Posterior vena cava (tissue), 2 donors: ENCODE measurements at places on chromosomes 13 and 19.

GRCh38 chr13:95535243-95535642 is 17.3 kb upstream of the CLDN10 start:
- DNase-seq, result no peak

GRCh38 chr19:32901504-32902161 is 32.1 kb upstream of the SLC7A9 start:
- no peak for DNase-seq

DNA sequence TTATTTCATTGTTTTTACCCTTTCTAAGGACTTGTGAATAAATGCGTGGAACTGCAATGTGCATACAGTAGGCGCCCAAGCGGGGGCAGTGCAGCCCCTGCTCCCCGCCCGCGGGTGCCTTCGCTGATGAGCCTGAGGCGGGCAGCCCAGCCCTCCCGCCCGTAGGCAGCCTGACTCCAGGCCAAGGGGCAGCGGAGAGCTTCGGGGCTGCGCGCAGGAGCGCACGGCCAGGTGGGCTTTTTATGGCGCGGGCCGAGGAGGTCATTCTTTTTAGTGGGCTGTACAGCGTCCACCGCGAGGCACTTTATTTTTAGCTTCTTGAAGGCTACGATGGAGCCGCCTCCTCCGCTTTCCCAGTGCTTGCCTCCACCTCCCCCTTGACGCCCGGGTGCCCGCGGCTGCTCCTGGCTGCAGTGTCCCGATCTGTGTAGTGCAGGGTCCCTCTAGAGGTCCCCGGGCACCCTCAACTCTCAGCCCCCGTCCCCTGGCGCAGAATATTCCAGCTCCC is 60.5 kb downstream of the CCNE1 start:
- DNase-seq, result peak; percentile 79

DNA sequence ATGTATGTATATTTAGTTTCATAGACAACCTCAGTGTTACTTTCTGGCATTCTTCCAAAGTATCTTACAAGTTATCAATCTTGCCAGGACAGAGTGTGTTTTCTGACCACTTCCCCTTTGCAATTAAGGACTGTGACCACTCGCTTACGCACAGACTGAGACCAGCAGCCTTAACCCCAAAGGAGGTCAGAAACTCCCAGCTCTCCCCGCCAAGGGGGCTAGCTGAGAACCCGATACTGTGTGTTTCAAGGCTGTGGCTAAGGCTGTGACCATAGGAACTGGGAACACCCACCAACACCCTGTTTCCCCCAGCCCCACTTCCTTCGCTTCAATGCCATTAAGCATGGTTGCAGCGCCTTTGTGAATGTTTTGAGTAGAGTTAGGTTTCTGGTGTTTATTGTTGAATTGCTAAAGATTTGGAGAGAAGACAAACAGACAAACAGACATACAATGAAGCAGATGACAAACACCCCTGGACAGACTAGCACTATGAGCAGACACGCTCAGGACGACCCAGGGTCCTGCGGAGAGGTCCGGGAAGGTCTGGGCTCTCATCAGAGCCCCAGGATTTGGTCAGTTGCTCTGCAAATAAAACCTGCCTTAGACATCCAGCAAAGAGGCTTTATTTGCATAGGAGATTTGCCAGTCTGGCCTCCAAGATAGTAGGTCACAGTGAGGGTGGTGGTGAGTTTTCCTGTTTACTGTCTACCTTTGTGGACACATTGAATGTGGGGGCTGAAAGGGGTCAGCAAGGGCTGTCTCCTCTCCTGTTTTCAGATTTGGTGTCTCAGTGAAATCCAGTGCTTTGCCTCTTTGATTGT is 25.0 kb upstream of the TNFSF11 start:
- no peak for DNase-seq

- peak; percentile 91 for DNase-seq
These were observed 13.1 kb downstream of the EPS8L1 start for GRCh38 chr19:55088543-55089341.

DNA sequence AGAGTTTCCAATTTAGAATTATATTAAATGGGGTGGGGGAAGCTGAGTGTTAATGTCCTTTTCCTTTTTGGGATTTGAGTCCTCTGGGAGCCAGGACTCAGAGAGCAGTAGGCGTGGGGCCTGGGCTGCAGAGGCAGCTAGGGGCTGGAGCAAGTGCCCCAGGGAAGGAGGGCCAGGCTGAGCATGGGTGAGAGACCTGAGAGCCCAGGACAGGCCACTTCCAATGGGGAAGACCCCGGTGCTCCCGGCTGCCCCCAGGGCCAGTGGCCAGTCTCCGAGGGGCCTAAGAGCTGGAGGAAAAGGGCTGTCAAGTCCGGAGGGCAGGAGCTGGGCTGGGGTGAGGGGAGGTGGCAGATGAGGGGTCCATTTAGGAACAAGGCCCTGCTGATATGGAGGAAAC is 371.5 kb downstream of the ZNF536 start:
- no peak for DNase-seq

DNA sequence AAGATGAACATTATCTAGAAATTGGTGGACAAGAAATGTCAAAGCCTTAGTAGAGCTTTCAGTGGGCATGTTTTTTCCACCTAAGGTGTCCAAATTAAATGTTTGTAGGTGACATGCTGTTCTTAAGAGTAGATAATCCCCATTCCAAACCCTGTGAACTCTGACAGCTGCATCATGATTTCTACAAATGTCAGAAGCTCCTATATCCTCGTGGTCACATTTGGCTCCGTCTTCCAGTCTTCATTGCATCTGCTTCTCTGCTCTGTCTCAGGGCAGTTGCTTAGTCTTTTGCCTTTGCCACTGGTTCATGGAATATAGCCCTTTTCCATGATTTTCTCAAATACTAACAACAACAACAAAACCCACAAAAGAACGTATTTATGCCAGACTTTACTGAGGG is 234.5 kb downstream of the DLEU7 start:
- DNase-seq, result no peak

GRCh38 chr19:23823952-23824389 is 65.3 kb upstream of the ZNF681 start:
- DNase-seq, result no peak
